ENCODE measurements at places on chromosomes 6 and 20.

DNA sequence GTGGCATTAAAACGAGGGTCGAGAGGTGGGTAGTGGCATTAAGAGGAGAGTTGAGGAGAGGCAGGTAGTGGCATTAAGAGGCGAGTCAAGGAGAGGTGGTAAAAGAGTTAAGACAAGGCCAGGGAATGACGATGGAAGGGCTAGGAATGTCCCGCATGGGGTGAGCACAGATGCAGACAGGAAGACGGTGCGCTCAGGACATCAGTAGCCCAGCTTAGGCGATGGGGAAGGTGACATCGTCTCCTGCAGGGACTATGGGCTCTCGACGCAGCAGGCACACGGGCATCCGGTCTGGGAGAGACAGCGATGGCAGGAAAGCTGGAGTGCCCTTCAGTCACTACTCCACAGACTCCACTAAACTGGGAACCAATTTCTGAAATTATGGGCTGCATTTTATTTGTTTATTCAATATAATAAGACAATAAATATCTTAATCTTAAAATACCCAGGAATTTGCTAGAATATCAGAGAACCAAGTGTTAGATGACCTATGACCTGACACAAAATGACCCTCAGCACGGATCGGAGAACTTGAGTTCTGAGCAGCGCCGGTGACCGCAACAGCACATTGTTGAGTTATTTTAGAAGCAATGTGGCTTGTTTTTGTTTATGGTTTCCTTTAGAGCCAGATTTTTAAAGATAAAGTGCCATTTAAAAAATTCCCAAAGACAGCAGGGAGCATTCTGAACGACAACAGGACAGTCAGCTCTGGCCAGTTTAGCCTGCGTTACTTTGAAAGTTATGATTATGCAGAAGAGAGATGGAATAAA is 177.7 kb downstream of the SMOC2 start:
- DNase-seq: no peak

GRCh38 chr6:42091718-42092023 is 41.3 kb downstream of the TAF8 start:
- no peak for DNase-seq

DNA sequence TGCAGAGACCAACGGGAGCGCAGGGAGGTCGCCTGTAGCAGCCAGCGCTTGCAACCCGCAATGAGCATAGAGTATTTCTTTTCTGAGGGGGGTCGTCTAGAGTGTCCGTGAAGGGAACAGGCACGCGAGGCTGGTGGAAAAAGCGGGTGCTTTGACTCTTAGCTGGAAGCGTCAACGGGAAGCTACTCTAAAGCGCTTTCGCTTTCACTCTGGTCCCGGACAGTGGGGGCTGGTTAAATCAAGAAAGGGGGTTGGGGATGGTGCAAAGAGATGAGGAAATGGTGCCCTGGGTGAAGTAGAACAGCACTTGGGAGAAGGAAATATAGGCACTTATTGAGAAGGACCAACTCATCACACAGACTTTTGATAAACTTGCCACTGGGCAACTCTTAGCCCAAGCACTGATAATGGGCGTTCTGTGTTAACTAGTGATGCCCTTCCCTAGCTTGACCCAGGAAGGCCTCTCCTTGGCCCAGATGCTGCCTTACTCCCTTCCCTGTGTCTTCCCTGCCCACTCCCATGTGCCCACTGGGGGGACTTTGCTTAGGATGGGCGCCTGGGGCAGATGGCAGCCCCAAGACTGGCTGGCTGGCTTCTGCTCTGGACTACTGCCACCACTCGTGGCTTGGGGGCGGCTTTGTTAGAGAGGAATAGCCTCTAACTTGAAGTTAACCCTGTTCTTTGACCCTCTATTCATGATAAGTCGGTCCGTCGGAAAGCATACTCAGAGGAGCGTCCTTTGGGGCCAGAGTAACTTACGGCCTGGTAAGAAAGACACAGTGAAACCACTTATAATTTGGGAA is 585 bp downstream of the PSMB9 start:
- no peak for DNase-seq

- DNase-seq: no peak
Observed at GRCh38 chr20:20732641-20733040, 20.2 kb upstream of the RALGAPA2 start.

GRCh38 chr6:11876934-11877433 is 98.4 kb upstream of the ADTRP start:
- DNase-seq: no peak

DNA sequence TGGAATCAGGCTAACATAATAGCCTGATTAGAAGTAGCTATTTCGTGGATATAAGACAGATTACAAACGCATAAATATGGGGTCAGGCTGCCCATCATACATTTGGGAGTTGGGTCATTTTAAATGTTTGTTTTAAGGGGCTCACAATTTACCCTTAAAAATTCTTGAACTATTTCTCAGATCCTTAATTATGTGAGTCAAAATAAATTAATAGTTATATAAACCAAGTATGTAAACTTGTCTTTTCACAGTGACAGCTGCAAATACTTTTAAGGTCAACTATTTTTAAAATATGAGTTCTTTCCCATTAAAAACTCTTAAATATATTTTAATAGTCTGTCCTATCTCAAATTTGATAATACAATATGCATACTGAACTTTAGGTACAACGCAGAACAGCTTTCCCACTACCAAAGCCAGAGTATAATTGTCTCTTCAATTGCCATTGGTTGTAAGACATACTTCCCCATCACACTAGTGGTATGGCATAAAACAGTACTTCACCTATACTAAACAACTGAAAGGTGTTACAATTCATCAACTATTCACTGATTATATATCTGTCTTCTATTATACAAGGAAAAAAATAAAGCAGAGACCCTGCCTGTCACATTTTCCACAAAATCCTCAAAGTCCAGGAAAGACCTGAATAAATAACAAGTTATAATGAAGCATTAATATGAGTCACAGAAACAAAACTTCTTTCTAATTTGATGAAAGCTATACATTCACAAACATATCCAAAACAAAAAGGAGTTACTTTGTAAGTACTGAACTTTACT is 80.8 kb upstream of the COL21A1 start:
- DNase-seq: no peak

GRCh38 chr6:35079311-35080000 is 61.7 kb downstream of the TCP11 start:
- DNase-seq: no peak

DNA sequence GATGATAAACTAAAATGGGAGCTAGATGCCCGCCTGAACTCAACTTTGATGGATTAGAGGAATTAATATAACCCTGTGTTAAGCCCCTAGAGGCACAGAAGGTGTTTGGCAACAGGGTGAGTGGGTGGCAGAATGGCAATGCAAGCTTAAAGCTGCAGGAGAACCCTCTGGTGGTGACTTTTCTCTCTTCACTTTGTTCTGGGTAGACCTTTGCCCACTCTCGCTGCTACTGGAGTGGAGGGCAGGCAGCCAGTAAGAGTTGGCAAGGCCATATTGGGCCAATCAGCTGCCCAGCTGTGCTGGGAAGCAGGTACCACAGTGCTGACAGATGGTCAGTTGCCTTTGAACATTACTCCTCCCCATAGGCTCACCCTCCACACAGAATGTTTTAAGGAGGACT is 468.2 kb downstream of the MMUT start:
- no peak for DNase-seq

GRCh38 chr6:11989386-11989785 is 22.7 kb upstream of the HIVEP1 start:
- DNase-seq: no peak

DNA sequence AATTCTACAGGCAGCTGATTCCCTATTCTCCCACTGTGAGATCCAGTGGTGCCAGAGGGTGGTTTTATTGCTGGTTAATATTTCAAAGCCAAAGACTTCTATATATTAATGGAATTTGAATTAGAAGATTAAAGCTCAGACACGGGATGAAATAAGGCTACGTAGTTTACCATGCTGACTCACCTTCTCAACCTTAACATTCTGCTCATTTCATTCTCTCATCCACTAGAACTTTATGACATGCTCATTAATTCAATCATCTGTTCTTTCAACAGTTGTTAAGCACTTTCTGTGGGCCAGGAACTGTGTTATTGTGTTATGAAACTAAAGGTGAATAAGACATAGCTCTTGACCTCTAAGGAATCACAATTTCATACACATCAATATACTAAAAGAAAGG is 456.9 kb upstream of the MAP3K7 start:
- DNase-seq: no peak

DNA sequence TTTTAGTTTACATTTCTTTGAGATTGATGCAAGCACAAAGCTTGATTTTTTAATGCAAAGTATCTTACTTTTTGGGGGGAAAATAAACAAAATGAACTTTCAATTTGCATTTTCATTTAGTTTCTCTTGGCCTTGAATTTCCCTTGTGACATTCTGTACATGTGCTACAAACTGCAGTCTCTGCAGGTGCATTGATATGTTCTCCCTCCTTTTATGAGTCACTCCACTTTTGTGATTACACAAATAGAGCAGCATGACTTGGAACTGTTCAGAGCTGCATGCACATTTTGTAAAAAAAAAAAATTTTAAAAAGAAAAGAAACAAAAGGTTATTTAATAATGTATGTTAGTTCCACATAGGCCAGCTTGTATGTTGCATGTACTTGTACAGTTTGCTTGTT is 220.0 kb upstream of the KCNQ5 start:
- no peak for DNase-seq

GRCh38 chr6:34679552-34680253 is 16.9 kb downstream of the ILRUN start:
- no peak for DNase-seq

GRCh38 chr20:32474009-32474716 is 111.0 kb downstream of the NOL4L start:
- no peak for DNase-seq

DNA sequence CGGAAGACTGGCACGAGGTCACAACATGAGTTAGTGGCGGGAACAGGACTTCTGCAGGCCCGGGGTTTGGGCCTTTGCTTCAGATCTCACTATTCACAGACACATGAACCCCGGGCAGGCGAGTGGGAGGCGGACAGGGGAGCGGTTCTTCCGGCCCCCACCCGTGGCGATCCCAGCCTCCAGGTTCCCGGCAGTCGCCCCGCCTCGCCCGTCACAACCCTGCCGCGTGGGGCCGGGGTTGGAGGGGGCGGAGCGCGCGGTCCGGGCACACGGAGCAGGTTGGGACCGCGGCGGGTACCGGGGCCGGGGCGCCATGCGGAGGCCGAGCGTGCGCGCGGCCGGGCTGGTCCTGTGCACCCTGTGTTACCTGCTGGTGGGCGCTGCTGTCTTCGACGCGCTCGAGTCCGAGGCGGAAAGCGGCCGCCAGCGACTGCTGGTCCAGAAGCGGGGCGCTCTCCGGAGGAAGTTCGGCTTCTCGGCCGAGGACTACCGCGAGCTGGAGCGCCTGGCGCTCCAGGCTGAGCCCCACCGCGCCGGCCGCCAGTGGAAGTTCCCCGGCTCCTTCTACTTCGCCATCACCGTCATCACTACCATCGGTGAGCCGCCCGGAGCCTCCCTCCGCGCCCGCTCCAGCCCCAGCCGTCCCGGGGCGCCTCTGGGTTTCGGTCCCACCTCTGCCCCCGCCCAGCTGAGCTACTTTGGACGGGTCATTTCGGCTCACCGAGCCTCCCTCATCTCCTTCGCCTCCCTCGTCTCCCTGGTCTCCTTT is at the start of gene KCNK15:
Gene KCNK15 (plus strand): TSS at position 268 of the 769 bp plus-strand sequence. CDS start 46 bp downstream, at position 314.
- peak; percentile 13 for DNase-seq

DNA sequence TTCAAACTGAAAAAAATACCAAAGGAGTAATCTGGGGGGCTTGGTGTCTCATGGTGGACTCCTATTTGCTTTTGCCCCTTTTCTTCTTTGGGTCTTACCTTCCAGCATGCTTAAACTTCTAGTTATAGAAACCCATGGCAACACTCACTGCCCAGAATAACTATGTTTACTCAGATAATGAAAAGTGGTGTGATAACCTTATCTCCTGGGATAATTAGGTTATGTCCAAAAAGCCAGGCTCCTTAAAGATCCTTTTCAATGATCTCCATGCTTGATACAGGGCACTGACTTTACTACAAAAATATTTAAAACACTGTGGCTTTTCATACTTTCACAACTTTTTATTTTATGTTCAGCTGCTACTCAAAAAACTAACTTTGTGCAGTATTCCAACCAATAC is 245.6 kb downstream of the PRKN start:
- no peak for DNase-seq

GRCh38 chr6:116136933-116137340 is 11.0 kb upstream of the COL10A1 start:
- peak; percentile 8 for DNase-seq
